ENCODE measurements at places on chromosomes 6 and 20.

DNA sequence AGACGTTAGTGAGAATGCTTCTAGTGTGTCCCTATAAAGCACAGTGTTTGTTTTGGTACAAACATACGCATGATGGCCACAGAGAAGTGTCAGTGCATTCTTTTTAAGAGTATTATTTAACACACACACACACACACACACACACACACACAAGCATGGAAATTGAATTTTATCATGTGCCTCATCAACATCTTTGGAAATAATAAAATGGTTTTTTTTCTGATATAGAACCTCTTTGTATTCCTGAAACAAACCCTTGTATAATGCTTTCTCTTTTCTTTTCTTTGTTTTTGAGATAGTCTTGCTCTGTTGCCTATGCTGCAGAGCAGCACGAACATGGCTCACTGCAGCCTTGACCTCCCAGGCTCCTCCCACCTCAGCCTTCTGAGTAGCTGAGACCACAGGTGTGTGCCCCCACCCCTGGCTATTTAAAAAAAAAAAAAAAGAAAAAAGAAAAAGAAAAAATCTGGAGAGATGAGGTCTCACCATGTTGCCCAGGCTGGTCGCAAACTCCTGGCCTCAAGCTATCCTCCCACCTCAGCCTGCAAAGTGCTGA, 116.2 kb upstream of the SYNDIG1 start:
- no peak for DNase-seq

GRCh38 chr20:63617092-63617875, 9.6 kb downstream of the GMEB2 start:
- DNase-seq: no peak

DNA sequence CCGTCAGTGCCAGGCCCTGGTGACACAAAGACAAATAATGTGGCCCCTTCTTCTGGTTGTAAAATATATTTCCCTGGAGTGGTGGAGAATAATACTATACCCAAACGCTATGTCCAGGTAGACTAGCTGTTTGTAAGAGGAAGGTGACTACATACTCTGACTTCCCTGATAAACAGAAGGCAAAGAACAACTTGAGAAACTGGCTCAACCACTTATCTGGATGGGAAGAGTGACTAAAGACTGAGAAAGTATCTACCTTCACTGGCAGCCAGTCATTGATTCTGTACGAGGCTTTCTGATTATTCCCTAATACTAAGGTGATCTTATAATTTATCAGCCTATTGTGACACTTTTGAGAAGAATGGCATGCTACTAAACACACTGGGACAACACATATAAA, 569.7 kb downstream of the EPHA7 start:
- DNase-seq: no peak

GRCh38 chr6:128892079-128892478, 9.1 kb downstream of the LAMA2 start:
- no peak for DNase-seq

GRCh38 chr6:145257704-145258103, 477.6 kb downstream of the EPM2A start:
- DNase-seq: no peak

DNA sequence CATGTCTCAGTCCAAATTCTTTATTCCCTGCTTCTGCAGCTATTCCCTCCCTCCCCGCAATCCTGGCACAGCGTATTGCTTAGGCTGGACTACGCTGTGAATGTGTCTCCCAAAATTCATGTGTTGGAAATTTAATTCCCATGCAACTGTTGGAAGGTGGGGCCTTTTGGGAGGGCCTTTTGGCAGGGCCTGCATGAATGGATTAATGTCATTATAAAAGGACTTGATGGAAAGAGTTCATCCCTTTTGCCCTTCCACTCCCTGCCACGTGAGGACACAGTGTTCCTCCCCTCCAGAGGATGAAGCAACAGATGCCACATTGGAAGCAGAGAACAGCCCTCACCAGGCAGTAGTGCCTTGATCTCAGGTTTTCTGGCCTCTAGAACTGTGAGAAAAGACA, 20.4 kb upstream of the NOTCH4 start:
- DNase-seq: no peak

GRCh38 chr20:61322151-61322865, 70.2 kb downstream of the CDH4 start:
- DNase-seq: no peak

DNA sequence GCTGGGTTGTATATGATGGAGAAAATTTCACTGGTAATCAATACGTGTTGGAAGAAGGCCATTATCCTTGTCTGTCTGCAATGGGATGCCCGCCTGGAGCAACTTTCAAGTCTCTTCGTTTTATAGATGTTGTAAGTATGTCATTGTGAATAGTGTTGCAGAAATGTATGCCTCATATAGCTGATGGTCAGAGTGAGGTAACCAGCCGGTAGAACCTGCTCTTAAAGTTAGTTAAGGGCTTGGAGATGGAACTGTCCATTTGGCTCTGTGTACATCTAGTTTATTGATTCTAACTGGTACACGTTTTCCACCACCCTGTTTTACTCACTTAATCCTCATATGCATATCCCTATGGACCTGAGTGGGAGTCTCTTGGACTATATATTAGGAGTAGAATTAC, 73.5 kb downstream of the RTN4IP1 start:
- no peak for DNase-seq

DNA sequence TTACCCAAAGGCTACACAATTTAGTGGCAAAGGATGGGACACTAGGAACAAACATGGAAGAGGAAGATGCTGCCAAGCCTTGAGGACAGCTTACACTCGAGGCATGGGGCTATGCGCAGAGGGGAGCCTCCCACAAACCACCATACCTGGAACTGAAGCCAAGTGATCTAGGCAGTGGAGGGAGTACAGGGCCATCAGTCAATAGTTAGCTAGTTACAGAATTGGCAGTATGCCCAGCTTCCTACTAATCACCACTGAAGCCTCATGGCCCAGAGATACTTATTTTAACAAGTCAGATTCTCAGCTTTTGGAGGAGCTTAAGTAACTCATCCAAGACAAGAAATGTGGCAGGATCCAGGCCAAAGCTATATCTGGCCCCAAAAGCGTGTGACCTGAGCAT, 226.6 kb upstream of the MOCS1 start:
- no peak for DNase-seq

GRCh38 chr6:161235776-161236633, 37.9 kb downstream of the AGPAT4 start:
- no peak for DNase-seq

- no peak for DNase-seq
Observed at GRCh38 chr6:10733863-10734262, 11.0 kb downstream of the TMEM14C start.

- no peak for DNase-seq
Observed at GRCh38 chr6:42727627-42728026, 5.2 kb upstream of the PRPH2 start.

DNA sequence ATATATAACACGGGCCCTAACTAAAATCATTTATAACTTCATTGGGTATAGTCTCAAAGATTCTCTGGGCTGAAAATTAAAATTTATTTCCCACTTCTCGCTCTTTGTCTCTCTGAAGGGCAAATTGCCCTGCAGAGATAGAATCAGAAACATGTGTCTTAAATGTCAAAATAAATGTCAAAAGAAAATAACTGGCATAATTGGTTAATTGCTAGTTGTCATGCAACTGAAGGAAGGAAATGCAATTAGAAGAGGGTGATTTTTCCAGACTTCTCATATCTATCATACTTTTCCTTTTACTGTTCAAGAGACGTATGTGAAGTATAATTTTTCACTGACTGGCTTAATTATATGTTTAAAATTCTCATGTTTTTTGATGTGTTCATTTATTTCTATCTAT, 80.3 kb upstream of the HMGCLL1 start:
- DNase-seq: no peak

GRCh38 chr20:9236458-9236857, 167.6 kb downstream of the PLCB4 start:
- no peak for DNase-seq

GRCh38 chr6:26199773-26200764, 112.8 kb downstream of the HFE start:
- DNase-seq: no peak

- DNase-seq: no peak
Observed at GRCh38 chr6:56003616-56004015, 128.2 kb upstream of the BMP5 start.

GRCh38 chr6:141097471-141097870, 1035.3 kb upstream of the GJE1 start:
- no peak for DNase-seq

DNA sequence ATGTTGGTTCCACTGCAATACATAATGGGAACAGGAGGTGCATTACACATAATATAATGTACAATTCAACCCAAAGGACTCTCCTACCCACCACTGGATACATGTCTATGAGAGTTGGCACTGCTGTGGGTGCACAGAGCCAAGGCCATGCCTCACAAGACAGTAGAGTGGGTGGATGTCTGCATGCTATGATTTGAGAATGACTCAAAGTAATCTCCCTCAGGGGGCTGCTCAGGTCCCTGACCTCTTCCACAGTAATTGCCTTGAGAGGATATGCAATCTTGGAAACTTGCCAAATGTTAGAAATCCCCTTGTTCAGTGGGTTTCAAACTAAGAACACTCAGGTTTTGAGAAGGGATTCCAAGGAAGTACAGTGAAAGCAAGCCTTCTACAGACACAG, 79.0 kb downstream of the ANKEF1 start:
- no peak for DNase-seq

DNA sequence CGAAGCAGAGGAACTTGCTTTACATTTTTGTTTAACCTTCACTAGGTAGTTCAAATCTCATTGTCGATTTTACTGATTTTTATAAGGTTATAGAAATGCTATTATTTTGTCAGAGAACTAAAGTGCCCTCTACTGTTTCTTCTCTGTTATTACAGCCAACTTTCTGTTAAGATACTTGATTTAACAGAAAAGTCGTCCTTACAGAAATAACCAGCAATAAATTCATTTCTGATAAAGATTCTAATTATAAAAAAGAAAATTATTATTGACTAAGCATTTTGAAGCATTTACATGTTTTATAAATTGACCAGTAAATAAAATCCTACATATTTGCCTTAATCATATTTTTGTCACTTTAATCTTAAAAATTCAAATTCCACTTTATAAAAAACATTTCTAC, 60.8 kb downstream of the OGFRL1 start:
- no peak for DNase-seq

DNA sequence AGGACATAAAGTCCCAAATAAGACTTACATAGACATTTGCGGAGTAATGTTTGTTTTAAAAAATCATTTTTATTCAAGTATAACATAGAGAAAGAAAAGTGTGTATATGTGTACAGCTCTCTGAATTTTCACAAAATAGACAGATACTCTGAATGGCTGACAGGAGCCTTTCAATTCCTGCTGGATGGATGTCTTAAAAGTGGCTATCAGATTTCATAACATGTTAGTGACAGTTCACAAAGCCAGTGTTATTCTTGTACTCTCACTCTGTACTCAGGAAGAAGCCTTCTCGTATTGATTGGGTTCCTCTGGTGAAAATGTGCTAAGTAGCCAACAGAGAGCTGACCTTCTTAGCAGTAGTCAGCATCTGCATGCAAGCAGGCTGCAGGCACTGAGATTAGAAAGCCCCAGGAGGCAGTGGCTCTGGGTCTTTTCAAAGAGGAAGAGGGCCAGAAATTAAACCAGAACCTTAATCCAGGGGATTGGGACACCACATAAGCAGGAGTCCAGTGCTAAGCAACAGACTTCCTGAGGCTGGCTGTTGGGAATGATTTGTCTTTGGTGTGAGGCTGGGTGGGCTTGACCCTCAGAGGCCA, 19.7 kb downstream of the SLC17A4 start:
- DNase-seq: no peak

- DNase-seq: no peak
Observed at GRCh38 chr6:137921823-137922222, 54.8 kb downstream of the TNFAIP3 start.

Measured in activated CD8-positive, alpha-beta memory T cell treated with anti-CD3 and anti-CD28 coated beads, Interleukin-2, amount 50 U/mL, for 48 hours (primary cell).